ENCODE measurements at places on chromosomes 7 and 10.

DNA sequence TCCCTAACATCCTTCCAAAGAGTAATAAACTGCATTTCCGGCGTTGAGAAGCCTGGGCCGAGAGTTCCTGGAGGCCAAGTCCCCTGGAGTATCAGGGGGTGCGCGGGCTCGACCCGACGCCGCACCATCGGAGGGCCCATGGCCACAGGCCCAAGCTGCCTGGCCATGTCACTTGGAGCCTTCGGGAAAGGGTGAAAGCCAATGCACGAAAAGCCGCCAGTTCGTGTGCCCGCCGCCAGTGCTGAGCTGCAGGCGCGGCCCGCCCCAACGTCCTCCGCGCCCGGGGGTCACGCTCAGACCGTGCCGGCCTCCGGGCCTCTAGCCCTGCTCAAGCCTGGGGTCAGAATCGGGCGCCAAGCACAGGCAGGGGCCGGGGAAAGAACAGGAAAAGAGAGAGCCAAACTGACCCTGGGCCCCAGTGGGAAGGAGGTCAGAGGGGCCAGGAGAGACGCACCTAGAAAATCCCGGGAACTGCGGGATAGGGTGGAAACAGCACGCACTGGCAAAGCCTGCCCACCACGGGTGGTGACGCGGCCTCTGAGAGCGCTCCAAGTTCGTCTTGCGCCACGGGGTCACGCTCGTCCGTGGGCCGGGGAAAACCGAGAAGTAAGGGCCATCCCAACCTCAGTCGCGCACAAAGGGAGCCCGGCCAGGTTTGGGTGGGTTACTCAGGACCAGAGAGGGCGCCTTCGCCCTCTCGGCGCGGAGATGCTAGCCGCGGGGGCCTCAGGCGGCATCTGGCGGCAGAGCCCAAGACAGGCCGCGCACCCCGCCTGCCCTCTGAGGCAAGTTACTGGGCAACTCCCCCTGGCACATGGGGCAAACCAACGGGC lies 4.2 kb upstream of the EBF3 start:
- DNase-seq = no peak

- DNase-seq = no peak
Measured at GRCh38 chr7:29806208-29806994, at the start of gene WIPF3. WIPF3 (plus strand) TSS chr7:29806508; CDS start chr7:29834725, 28,217 bp downstream.

GRCh38 chr10:58724781-58725180 lies 212.1 kb downstream of the BICC1 start:
- no peak for DNase-seq

GRCh38 chr7:43208242-43208641 lies 95.8 kb downstream of the HECW1 start:
- DNase-seq = no peak

DNA sequence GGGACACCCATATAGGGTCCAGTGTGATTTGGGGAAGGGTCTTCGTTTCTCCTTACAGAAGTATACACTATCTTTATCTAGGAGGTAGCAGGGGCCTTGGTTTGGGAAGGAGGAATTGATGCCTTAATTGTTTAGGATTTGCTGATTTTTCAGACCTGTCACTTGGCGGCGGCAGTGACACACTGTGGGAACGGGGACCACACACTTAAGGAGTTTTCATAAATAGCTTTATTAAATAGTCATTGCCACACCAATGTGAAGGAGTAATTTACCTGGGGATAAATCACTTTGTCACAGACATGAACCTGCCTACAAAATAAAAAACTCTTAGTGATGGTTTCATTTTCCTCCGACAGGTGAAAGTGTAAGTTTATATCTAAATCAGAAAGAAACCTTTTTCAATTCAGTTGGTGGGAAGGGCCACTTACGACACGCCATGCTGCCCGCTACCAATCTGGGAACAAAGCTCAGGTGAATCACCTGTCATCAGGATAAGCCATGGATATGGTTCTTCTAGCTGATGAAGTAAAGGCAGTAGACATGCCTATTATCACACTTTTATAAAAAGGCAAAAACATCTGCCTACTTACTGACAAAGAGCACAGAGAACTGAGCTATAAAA lies 12.3 kb upstream of the ENO4 start:
- no peak for DNase-seq

DNA sequence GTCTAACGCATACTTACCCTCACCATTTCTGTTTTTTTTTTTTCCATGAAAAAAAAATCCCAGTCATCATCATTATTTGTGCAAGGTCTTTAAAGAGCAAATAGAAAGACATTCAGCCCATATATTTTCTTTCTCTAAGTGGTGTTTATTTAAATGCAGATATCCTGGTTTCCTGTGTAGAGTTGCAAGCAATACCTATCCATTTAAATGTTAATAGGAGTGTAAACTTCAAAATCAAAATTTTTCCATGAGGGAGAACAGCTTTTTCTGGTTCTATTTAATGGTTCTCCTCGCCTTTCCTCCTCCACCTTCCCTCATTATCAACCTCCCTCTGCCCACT lies 120.1 kb upstream of the AGK start:
- no peak for DNase-seq

All from stimulated activated CD4-positive, alpha-beta T cell treated with anti-CD3 and anti-CD28 coated beads, Interleukin-1b, Interleukin-23, amount 100 ng/mL, for 48 hours (primary cell).